Activated CD4-positive, alpha-beta memory T cell treated with anti-CD3 and anti-CD28 coated beads, Interleukin-2, amount 10 ng/mL, durations not matched to agents 7 days and 5 days (primary cell): ENCODE measurements at places on chromosomes 2 and 18. TPM values are rescaled to one million over a fixed set of nuclear protein-coding genes. Genes with fewer than 3 reads are reported as not detected.

GRCh38 chr2:218566296-218566695, 1.9 kb downstream of the USP37 start:
- peak overlapping the region; percentile 93 for H3K4me3 ChIP-seq
- no peaks in the 10 kb centered on the region for H3K27me3 ChIP-seq
- peak overlapping the region; percentile 26 for H3K27ac ChIP-seq
- peaks cover 68% of the 10 kb centered on the region for H3K36me3 ChIP-seq

DNA sequence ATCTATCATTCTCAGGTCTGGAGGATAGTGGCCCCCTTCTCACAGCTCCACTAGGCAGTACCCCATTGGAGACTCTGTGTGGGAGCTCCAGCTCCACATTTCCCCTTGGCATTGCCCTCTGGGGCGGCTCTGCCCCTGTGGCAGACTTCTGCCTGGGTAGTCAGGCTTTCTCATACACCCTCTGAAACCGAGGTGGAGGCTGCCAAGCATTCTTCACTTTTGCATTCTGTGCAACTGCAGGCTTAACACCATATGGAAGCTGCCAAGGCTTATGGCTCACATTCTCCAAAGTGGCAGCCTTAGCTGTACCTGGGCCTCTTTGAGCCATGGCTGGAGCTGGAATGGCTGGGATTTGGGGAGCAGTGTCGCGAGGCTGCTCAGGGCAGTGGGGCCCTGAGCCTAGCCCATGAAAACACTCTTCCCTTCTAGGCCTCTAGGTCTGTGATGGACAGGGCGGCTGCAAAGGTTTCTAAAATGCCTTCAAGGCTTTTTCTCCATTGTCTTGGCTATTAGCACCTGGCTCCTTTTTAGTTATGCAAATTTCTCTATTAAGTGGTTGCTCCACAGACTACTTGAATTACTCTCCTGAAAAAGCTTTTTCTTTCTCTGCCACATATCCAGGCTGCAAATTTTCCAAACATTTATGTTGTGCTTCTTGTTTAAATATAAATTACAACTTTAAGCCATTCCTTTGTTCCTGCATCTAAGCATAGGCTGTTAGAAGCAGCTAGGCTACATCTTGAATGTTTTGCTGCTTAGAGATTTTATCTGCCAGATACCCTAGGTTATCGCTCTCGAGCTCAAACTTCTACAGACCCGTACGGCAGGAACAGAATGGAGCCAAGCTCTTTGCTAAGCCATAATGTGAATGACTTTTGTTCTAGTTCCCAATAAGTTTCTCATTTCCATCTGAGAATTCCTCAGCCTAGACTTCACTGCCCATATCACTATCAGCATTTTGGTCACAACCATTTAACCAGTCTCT, 206.5 kb downstream of the CPS1 start:
- DNase-seq = no peak
- no peaks in the 10 kb centered on the region for H3K4me1 ChIP-seq
- no peaks in the 10 kb centered on the region for H3K36me3 ChIP-seq

DNA sequence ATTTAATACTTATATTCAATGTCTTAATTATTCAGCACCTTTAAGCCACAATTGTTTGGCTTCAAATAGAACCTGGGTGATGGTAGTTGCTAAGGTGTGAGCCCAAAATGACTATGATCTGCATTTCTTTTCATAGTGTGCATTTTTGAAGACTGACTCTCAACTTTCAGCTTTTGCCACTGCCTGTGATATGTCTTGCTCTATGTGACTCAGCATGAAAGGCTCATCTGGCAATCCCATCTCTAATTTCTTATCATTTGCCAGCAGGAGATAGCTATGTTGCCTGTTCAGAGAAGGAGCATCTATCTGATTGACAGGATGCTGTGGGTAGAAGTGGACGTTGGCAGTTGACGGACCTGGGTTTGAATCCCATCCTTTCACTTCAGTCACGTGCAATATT, 34.5 kb upstream of the CCDC93 start:
- no peak overlapping the region for H3K27ac ChIP-seq
- DNase-seq = no peak
- H3K4me1 ChIP-seq = peaks cover 27% of the 10 kb centered on the region
- H3K27me3 ChIP-seq = peaks cover 28% of the 10 kb centered on the region

DNA sequence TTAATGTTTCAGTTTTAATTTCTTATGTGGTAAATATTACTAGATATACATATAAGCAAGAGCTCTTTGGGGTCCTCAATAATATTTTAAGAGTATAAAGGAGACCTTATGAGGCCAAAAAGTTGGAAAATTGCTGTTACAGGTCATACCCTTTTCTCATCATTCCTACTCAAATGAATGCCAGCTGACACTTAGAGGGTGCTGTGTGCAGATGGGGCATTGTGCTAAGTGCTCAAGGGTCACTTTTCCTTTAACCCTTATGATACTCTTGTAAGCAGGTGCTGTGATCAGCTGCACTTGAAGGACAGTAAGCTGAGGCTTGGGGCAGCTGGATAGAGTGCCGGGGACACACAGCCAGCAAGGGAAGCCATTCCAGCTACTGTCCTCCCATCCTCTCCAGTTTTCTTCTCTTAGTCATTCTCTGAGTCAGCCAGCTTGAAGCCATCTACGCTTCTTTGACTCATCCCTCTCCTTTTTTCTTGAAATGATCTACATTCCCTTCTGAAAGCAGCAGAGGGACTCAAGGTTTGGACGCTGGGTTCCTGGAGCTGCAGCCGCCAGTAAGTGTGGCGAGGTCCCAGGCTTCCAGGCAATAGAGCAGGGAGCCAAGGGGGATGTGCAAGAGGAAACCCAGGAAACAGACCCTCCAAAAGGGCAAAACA, 42.0 kb upstream of the CREB1 start:
- DNase-seq = no peak
- H3K27me3 ChIP-seq = no peaks in the 10 kb centered on the region
- no peaks in the 10 kb centered on the region for H3K36me3 ChIP-seq
- H3K4me3 ChIP-seq = no peak overlapping the region
- H3K27ac ChIP-seq = no peak overlapping the region
- no peaks in the 10 kb centered on the region for H3K4me1 ChIP-seq

- no peak for DNase-seq
- H3K27me3 ChIP-seq = no peaks in the 10 kb centered on the region
- no peaks in the 10 kb centered on the region for H3K4me1 ChIP-seq
- no peak overlapping the region for H3K4me3 ChIP-seq
Measured at GRCh38 chr2:140747665-140748064, 1383.2 kb downstream of the LRP1B start.

DNA sequence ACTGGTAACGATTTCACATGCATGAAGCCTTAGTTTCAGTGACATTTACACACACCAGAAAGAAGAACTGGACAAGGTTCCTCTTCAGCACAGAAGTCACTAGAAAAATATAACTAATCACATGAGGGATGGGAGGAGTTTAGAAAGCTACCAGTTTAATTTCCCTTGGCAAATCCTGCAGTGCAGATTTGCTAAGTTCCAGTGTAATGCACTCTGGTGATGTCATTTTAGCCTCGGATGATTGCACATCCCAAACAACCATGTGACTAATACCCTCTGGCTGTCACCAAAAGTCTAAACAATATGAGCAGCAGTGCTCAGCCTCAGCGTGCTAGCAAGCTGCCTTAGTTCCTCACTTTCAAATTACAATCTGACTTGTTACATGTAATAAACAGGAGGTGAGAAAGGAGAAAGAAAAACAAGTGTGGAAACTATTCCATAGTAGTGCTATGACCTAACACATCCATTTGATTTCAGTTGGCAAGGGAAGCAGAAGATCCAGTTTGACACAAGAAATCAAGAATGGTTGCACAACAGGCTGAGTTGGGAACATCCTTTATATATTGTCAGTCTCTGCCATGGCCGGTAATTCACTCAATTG, 35.3 kb upstream of the PPP1CB start:
- no peaks in the 10 kb centered on the region for H3K27me3 ChIP-seq
- no peak overlapping the region for H3K4me3 ChIP-seq
- DNase-seq = no peak
- H3K27ac ChIP-seq = no peak overlapping the region

- H3K4me3 ChIP-seq = no peak overlapping the region
- peaks cover 7% of the 10 kb centered on the region for H3K27me3 ChIP-seq
- no peak overlapping the region for H3K27ac ChIP-seq
Measured at GRCh38 chr2:222024932-222025880, 273.6 kb downstream of the PAX3 start.

- no peak overlapping the region for H3K4me3 ChIP-seq
- H3K36me3 ChIP-seq = no peaks in the 10 kb centered on the region
- no peaks in the 10 kb centered on the region for H3K4me1 ChIP-seq
- no peak overlapping the region for H3K27ac ChIP-seq
- no peak for DNase-seq
Measured at GRCh38 chr2:215603440-215603839, 167.6 kb upstream of the FN1 start.

The PLGLB1 gene
- 2.8 TPM for total RNA-seq

The UXS1 gene
- total RNA-seq = 74.4 TPM

The LONRF2 gene
- 0.08 TPM for total RNA-seq

The MATN3 gene
- total RNA-seq = not detected

The IL1RL2 gene
- total RNA-seq = not detected

The DYNC1I2 gene
- total RNA-seq = 55.3 TPM
